ENCODE measurements at places on chromosomes 1 and 21. TPM values are rescaled to one million over a fixed set of nuclear protein-coding genes. Genes with fewer than 3 reads are reported as not detected.

LAX1 gene
- total RNA-seq, result 0.25 TPM

PLD5 gene
- not detected for total RNA-seq

GBP5 gene
- 0.21 TPM for total RNA-seq

CD34 gene
- 31.1 TPM for total RNA-seq

NLRP3 gene
- total RNA-seq, result 1.6 TPM

CELA2B gene
- not detected for total RNA-seq

PRAMEF10 gene
- total RNA-seq, result not detected

CNN3 gene
- total RNA-seq, result 73.7 TPM

AIRE gene
- not detected for total RNA-seq

DNA sequence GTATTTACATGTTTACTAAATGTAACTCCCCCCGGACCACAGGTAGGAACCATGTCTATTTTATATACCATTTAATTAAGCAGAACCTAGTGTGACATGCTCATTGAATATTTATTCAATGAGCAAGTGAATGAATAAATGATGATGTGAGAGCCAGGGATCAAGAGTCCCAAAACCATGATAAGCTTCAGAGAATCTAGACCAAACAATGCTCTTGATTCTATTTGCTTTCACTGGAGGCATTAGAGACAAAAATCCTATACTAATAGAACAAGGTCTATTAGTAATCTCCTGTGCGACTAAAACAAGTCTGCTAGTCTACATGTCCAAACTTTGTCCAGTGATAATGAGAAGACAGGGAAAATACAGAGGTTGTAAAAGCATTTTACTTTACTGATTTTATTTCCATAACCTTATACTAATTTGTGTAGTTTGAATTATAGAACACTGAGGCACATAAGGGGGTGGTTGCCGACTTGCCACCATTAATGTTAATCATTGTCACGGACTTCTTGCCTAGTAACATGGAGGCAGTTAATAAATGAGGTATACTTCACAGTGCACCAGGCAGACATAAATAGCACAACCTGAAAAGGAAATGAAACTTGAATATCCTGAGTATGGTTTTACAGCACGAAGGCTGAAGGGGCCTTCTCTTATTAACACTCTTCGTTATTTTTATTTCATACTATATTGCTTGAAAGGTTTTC is 69.8 kb downstream of the TBX15 start:
- DNase-seq, result no peak

DNA sequence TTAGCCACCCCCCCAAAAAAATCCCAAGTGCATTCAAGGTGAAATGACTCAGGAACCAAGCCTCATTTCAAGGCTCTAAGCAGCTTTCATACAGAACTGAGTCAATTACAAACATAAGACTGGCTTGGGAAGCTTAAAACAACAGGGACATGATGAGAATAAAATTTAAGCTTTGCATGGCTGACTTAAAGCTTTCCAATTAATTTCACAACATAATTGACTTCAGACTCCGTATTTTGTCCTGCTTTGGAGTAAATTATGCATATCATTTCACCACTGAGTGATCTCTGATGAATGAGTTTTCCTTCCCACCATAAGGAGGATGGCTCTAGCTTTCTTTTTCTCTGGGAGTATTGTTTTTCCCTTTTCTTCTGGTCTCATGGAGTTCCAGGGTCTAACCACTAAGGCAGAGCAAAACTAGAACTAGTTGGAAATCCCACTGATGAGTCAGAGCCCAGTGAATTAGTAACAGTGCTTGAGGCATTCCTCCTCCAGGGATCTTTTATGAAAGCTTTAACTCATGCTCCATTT is 72.8 kb downstream of the XCL2 start:
- no peak for DNase-seq

GRCh38 chr1:223207293-223208066 is 64.4 kb upstream of the TLR5 start:
- DNase-seq, result no peak

DNA sequence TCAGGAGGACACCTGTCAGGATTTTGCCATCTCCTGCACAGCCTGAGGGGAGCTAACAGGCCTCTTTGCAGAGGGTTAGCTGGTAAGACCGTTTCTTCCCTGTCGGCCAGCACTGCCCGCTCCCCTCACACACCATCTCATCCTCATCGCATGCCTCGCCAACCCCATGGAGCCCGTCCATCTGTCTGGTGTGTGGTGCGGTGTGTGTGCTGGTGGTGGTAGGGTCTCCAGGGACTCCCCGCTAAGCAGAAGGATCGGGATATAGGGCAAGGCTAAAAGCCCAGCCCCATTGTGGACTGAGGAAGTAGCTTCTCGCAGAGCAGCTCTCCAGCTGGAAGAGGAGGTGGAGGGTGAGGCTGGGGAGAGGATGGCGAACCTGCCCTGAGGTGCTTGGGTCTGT is 6.8 kb upstream of the SFN start:
- DNase-seq, result no peak

DNA sequence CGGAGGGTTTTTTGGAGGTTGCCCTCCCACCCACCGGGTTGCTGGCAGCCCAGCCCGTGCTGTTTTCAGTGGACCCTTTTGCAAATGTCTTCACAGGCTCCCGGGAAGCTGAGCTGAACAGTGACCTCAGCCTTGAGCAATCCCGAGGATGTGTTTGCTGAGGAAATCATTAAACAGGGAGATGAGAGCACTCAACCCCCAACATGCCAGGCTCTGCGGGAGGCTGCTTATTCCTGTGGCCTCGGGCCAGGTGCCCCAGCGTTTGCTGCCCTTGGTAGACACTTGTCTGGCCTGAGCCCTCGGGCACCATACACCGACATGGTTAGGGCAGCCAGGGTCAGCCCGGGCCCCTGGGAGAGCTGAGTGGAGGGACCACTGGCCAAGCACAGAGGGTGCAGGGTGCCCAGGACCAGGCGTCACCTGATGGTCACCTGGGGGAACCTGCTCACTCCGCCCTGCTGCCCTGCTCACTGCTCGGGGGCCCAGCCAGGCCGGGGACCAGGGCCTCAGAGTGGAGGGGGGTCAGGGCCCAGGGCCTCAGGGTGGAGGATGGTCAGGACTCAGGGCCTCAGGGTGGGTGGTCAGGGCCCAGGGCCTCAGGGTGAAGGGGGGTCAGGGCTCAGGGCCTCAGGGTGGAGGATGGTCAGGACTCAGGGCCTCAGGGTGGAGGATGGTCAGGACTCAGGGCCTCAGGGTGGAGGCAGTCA is 42.5 kb upstream of the POFUT2 start:
- peak; percentile 66 for DNase-seq

GRCh38 chr1:41500378-41500777 is 15.9 kb upstream of the EDN2 start:
- no peak for DNase-seq

DNA sequence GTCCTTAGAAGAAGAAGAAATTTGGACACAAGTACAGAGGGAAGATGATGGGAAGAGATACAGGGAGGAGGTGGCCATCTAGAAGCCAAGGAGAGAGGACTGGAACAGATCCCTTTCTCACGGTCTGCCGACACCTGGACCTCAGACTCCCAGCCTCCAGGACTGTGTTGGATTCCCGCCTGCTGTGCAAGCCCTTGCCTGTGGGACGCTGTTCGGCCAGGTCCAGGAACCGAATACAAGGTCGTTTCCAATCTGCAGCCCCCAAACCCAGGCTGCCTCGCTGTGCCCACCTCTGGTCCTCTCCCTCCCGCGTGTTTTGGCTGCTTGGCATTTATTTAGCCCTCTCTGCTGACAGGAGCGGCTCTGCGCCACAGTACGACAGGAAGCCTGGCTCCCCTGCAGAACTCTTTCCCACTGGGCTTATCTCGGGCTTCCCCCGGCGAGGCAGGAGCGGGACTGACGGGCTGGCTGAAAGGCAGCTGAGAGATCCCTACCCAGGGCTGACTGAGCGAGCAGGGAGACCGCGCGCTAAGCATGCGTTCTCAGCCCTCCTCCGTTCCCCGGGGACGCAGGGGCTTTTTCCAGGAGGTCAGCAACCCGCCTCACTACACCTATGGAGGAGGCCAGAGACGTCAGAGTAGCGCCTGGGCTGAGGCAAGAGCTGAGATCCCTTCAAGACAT is 238.4 kb downstream of the TNR start:
- DNase-seq, result no peak

- no peak for DNase-seq
These were observed 75.3 kb upstream of the ARTN start for GRCh38 chr1:43858324-43858723.

GRCh38 chr1:241308011-241308410 is 49.0 kb downstream of the RGS7 start:
- DNase-seq, result no peak

GRCh38 chr1:10915594-10915993 is 96.9 kb upstream of the TARDBP start:
- DNase-seq, result no peak

GRCh38 chr1:106620521-106620954 is 435.9 kb upstream of the PRMT6 start:
- no peak for DNase-seq

- DNase-seq, result no peak
These were observed 30.2 kb downstream of the NDC1 start for GRCh38 chr1:53807916-53808315.

DNA sequence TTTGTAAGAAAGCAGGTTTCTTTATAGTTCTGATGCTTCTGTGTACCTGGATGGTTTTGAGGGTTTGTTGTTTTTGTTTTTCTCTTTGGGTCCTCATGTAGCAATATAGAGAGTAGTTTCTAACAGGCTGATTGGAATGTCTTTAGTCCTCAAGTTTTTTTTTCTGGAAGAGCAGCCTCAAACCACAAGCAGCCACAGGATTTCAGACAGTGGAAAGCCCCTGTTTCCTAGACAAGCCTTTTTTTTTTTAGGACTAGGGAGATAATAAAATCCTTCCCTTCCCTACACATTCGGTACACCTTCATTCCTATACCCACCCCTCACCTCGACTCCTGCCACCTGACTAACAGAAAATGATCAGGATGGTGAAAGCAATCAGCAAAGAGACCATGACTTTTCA is 47.6 kb downstream of the ACP6 start:
- DNase-seq, result no peak

DNA sequence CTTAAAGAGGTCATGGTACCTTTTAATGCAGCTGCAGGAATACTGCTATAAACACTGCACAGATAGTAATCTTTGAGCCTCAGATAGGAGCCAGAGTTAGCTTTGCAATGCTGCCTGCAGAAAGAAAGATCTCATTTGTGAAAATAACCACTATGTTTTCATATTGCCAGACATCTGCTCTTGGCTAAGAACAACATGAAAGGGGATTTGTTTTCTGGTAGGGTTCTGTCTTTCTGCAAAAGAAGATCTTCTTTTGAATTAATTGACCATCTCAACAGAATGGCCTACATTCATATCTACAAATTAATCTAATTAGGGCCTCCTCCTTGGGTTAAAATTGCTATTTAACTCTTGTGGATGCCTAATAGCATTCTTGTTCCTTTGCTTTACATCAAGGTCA is 177.6 kb upstream of the DPYD start:
- no peak for DNase-seq

- no peak for DNase-seq
These were observed 18.3 kb downstream of the PPT1 start for GRCh38 chr1:40078512-40079333.

GRCh38 chr21:43574741-43575472 is 84.4 kb downstream of the HSF2BP start:
- no peak for DNase-seq

DNA sequence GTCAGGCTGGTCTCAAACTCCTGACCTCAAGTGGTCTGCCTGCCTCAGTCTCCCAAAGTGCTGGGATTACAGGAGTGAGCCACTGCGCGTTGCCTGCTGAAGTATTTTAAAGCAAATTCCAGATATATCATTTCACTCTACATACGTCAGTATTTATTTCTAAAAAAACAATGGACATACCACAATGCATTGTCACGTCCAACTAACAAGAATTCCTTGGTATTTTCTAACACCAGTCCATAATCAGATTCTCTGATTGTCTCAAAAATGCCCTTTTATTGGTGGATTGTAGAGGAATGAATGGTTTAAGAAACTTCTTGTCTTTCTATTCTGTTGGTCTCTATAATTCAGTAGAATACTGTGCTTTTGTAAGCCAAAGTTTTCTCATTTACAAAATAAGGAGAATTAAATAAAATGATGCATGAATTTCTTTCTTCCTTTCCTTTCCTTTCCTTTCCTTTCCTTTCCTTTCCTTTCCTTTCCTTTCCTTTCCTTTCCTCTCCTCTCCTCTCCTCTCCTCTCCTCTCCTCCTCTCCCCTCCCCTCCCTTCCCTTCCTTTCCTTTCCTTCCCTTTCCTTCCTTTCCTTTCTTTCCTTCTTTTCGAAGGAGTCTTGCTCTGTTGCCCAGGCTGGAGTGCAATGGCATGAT is 55.8 kb downstream of the VPS13D start:
- DNase-seq, result no peak

DNA sequence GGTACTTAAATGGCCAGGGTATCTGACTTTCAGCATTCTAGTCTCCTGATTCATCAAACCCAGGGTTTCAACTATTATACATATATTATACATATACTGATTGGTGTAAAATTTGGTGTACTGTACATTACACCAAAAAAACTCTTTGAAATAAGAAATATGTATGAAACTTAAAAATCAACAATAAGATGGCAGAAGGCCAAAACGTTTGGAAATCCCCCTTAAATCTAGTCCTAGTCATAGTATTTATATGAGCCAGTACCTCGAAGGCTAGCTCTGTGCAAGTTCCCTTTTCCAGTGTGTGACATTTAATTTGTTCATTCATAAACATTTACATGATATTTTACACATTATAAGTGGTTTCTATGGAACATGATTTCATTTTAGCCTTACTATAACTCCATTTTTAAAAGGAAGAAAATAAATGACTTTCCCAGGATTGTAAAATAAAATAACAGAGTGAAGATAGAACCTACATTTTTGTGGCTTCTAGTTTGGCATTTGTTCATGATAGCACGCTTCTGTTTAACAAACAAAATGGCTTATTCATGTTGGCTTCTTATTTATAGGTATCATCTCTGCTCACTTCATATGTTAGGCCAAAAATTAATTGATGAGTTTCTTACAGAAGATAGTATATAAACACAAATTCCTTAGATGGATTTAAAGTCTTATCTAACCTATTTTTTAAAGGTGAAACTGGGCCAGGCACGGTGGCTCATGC is 18.8 kb upstream of the ZNF281 start:
- DNase-seq, result no peak

DNA sequence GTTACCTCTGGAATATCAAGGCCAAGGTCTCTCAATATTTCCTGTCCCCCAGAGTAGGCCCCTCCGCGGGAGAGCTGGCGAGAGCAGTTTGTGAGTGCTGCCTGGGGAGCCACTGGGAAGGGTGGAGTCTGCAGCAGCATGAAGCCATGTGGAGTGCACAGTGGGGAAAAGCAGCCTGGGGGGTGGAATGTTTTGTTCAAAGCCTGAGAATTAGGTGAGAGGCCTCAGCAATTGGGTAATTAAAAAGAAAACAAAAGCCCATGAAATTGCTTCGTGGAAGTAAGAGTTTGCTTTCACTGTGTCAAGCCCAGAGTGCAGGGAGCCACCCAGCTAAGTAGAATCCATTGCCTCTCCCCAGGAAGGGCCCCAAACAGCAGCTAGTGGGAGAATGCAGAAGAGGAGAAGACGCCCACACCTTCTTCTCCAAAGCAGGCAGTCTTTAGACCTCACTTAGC is 30.2 kb upstream of the DISC1 start:
- DNase-seq, result no peak

- DNase-seq, result no peak
These were observed 272.9 kb downstream of the GPR52 start for GRCh38 chr1:174720618-174721017.

Data from suprapubic skin (tissue), 4 donors.